Kasumi-1 (cell line): ENCODE measurements at places on chromosomes 13 and 19.
A peak's percentile ranks its signal among the peaks of the same experiment; 100 is the strongest.

DNA sequence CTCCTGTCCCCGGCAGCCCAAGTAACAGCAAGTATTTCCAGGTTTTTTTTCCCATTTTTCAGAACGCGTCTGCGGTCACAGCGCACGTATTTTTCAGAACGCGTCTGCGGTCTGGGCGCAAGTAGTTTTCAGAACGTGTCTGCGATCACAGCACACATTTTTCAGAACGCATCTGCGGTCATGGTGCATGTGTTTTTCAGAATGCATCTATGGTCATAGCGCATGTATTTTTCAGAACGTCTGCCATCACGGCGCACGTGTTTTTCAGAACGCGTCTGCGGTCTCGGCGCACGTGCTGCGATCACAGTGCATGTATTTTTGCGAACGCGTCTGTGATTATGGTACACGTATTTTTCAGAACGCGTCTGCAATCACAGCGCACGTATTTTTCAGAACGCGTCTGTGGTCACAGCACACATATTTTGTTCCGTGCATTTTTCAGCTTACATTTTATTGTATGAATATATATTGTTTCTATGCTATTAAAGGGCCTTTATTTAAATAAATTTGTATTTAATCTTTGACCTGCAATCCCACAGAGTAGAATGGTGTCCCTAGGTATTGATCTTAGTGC, 19.7 kb downstream of the ATP4B start:
- DNase-seq = no peak

DNA sequence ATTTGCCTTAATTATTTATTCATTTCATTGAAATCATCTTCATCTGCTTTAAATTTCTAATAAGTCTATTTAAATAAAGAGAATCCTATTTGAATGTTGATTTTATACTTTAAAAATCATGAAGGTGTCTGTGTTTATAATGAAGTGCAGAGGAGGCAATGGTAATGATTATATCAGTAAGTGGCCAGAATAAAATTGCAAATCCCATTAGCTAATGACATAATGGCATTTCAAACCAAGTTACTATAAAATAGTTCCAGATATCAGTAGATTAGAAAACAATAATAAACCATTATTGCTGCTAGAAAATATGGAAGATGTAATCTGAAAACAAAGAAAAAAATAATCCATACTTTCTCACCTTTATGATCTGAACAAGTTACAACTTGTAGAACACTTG, 647.8 kb upstream of the KLHL1 start:
- DNase-seq = no peak

- peak; percentile 70 for DNase-seq
These were observed 536 bp upstream of the AKAP8 start for GRCh38 chr19:15379999-15380647.

DNA sequence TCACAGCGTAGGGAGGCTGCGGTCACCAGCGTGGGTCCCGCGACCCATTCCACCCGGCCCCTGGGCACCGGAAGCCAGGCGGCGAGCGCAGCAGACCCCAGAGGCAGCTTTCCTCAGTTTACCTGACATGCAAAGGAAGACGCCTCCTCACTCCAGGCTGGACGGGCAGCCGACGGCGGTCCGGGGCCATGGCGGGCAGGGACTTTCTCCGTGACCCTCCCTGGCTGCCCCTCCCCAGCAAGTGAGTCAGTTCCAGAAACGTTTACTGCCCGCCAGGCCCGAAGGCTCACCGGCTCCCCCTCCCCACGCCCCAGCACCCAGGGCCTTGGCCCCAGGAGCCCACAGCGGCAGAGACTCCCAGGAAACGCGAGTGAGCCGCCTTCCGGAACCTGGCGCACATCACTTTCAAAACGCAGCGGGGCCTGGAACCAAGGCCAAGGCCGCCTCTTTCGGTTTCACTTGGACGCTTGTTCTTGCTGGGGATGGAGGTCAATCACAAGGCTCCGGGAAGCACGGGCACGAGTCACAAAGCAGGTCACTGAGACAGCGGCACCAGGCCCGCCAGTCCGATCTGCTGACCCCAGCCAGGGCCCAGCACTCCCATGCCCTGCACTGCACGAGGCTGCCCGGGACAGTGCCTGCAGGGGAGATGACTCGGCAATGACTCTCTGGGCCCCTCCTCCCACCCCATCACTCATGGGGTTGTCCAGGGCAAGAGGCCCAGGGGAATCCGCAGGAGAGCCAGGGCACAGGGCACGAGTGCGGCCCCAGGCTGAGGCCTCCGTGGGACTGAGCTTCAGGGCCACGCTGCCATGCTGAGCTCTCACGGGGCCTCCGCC, 5.3 kb downstream of the SBNO2 start:
- DNase-seq = no peak

GRCh38 chr13:29903996-29904395, 53.6 kb upstream of the UBL3 start:
- no peak for DNase-seq

GRCh38 chr19:11322269-11323024, 17.0 kb downstream of the RAB3D start:
- DNase-seq = peak; percentile 33

DNA sequence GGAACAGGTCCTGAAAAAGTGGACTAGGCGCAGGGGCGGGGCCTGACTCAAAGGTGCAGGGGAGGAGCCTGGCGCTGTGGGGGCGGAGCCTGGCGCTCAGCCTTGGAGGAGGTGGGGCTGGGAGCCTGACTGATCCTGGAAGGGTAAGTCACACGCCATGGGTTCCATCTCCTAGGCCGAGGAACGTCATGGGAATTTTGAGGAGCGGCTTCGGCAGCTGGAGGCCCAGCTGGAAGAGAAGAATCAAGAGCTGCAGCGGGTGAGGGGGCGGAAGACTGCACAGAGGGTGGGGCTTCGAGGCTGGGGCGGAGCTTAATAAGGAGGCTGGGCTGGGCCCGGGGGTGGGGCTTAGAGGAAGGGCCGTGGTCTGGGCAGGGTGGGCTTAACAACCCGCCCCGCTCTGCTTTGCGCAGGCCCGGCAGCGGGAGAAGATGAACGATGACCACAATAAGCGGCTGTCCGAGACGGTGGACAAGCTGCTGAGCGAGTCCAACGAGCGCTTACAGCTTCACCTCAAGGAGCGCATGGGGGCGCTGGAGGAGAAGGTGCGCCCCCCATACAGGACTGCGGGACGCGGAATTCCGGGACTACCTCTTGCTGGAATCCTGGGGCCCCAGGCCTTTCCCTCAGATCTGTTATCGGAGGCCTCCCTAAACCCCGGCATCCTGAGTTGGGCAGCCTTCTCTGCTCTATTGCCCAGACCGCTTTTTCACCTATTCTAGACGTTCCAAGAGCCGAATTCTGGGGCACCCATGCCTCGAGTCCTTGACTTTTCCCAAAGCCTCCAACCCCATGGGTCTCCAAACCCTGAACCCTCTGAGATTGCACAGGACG, 14.5 kb downstream of the PPFIA3 start:
- no peak for DNase-seq

DNA sequence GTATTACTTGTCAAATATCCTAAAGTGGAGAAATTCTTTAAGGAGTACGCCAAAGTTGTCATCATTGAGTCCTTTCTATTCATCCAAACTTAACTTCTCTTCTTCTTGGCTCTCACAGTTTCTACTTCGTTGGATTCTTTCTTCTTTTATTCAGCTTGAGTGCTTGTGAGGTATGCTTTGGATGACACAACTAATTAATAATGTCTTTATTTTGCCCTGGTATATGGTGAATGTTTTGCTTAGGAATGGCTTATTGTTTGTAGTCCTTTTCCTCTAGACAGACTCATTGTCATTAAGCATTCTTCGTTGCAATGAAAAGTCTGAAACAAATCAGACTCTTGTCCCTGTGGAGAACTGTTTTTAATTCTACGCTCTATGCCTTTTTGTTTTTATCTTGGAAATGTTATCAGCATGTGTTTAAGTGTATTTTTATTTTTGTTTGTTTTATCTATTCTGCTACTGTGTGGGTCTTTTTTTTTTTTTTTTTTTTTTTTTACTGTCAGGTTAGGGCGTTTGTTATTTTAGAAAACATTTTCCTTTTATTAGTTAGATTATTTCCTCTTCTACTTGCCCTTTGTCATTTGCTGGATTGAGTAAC, 471.5 kb downstream of the GPC6 start:
- DNase-seq = no peak
